Islet precursor cell (in vitro differentiated cells): ENCODE measurements at places on chromosomes 11 and 22.

GRCh38 chr11:118081241-118081958 is 4.5 kb downstream of the TMPRSS4 start:
- DNase-seq = no peak

- DNase-seq = peak; percentile 38
These were observed 21.0 kb downstream of the P2RY2 start for GRCh38 chr11:73239111-73239521.

GRCh38 chr22:17858033-17858432 is 83.8 kb upstream of the BID start:
- DNase-seq = no peak

- DNase-seq = peak; percentile 99
These were observed 13.6 kb downstream of the BCL9L start for GRCh38 chr11:118911880-118912741.

DNA sequence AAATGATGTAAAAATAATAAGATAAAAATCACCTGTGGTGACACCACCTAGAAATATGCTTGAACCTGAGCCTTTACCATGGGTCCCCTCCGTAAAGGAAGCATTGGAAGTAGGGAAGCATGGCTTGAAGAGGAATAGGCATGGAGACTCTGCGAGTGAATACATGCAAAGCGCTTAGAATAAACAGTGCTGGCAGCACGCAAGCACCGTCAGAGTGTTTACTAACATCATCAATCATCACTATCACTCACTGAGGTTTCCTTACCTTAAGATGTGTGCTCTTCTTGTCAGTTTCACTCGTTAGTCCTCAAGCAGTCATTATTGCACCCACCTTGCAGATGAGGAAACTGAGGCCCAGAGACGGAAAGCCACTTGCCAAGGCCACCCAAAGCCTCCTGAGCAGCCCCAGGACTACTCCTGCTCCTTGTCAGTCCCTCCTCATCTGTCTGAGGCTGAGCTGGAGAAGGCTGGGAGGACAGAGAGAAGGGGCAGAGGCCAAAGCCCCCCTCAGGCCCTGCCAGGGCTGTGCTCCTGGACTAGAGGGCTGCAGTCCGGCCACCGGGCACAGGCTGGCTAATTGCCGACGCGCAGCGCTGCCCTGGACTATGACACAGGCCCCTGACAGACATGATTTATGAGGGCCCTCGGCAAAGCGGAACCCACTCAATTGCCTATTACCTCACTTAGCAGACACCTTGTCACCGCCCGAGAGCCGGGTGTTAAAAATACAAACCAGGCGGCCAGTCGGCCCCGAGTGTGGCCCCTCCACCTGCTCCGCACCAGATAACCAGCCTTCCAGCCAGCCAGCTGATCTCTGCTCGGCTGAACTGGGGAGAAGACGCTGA is 168.9 kb downstream of the MN1 start:
- DNase-seq = no peak

DNA sequence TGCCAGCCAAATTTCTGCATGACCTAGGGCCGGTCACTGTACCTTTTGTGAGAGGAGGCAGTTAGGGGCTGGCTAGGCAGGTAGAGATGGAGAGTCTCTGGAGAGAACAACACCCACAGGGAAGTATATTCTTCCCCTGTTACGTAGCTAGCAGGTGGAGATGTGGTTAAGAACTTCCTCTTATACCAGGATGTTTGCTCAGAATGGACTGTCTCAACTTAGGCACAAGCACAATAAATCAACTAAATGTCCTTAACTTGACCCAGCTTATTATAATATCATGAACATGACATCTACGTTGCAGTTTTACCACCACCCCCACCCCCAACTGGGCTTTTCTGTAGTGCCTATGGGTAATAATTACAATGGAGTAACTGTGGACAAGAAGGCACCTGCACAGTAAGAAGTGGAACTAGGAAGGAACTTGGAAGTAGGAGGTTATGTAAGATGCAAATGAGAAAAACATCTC is 60.7 kb upstream of the MPEG1 start:
- no peak for DNase-seq

- no peak for DNase-seq
These were observed 12.5 kb downstream of the RBM4 start for GRCh38 chr11:66651016-66651415.

DNA sequence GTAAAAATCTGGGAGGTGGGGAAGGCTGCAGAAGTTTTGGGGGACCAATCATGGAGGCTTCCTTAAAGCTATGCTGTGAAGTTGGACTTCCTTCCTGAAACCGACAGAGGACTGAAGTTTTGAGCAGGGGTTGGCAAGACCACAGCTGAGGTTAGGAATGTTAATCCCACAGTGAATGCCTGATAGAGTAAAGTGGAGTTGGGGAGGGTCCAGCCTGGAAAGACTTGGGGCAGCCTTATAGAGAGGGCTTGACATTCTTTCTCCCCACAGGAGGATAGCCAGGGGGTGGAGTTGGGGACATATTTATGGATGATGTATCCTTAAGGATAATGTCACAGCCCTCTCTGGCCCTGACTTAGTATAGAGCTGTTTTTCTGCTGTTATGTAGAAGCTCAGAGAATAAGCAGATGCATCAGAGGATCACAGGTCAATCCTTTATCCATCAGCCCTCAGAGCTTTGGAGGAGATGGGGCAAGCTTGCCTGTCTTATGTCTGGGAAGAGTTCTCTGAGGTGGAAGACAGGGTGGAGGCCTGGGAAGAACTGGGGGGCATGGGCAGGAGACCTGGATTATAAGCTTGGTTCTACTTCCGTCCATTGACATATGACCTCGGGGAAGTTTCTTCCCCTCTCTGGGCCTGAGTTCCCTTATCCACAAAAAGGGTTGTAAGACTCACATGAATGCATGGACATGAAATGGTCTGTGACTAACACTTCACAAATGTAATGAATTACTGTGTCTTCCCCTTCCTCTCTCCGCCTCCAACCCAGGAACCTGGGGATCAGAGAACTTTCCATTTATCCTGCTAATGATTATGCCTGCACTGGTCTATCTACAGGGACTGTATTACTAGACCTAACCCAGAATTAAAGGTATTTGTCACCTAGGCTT is 317.8 kb downstream of the MIAT start:
- no peak for DNase-seq

GRCh38 chr11:110366291-110366690 is 63.5 kb upstream of the FDX1 start:
- DNase-seq = no peak

GRCh38 chr11:86932259-86932585 is 23.0 kb downstream of the FZD4 start:
- DNase-seq = no peak

DNA sequence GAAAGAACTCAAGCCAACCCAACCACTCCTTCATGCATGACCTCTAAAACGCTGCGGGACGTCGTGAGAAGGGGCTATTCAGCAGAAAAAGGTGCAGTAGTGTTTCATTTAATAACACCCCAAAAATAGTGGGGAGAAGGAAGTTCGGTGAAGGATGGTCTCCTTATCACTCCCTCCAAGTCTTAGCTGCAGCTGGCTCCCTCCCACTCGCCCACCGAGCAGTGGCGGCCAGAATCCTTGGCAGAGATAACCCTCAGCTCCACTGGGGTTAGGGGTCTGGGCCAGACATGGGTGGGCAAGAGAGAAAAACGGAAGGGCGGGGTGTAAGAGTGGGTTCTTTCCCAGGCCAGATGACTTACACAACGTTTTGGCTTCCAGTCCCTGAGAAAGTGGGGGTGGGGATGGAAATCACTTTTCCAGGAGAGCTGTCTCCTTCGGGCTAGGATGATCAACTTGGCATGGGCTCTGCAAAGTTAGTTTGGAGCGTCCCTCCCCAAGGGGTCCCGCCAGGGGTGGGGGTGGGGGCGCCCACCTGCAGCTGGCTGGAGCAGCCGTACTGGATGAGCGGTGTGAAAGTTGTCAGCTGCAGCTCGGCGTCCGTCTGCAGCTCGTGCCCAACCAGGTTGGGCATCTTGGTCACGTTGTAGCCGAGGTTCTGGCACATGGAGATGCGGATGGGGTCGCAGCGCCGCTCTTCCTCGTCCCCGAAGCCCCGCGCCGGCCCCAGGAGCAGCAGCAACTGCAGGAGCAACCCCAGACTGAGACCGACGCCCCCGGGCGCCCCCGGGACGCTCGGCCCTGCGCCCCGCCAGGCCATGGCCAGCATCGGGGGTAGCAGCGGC is 705 bp downstream of the FZD4 start:
- DNase-seq = peak; percentile 66

DNA sequence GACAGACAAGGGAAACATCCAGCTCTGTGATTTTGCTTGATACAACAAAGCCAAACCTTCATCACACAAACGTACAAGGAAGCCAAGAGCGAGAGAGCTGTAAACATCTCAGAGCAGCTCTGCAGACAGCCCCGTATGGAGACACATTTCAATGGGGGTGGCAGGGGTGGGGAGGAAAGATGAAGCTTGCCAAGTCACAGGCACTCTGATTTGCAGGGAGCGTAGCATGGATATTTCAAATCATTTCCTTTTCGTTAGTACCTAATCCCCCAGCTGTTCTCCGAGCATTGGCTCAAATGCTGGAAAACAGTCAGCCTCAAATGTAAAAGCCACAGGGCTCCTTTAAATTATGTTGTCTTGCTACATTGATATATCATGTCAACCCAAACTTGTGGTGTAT is 458.9 kb upstream of the CADM1 start:
- no peak for DNase-seq

DNA sequence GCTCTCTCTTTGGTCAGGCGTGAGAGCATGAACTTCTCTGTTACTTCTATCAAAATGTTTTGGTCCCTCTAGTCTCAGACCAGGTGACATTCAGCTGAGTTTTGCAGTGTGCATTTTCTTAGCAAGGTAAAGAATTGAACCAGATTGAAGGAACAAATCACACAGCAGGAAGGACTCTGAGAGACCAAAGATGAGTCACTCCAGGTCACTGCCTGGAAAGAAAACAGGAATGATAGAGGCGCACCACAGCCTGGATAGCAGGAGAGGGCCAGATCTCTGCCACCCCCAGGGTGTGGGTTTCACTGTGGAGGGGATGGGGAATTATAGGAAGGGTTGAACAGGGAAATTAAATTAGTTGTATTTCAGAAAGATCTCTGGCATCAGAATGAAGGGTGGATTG is 788.3 kb downstream of the NTM start:
- no peak for DNase-seq

DNA sequence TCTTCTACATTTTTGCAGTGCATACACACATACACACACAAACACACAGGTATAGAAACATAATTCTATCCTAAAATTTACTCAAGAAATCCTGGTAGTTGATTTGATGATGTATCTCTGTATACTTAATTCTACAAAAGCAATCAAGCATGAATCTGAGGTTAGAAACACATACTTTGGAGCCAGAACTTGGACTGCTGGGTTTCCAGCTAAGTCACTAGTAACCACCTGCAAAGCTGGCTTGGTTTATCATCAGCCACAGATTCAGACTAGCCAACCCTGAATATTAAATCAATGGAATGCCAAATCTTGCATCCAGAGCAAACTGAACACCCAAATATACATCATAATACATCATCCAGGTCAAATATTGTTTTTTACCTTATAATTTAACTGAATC is 24.8 kb upstream of the POU2AF2 start:
- no peak for DNase-seq

- DNase-seq = no peak
These were observed 270.2 kb upstream of the LUZP2 start for GRCh38 chr11:24226606-24227005.
